COR-L47 (cell line): ENCODE measurements at places on chromosomes 6 and 20.

GRCh38 chr6:72616406-72617015 is 5.4 kb upstream of the KCNQ5 start:
- DNase-seq = no peak

- DNase-seq = no peak
Measured at GRCh38 chr20:58056021-58056591, 172.3 kb downstream of the ANKRD60 start.

- DNase-seq = no peak
Measured at GRCh38 chr6:20965276-20965675, 431.0 kb downstream of the CDKAL1 start.

- no peak for DNase-seq
Measured at GRCh38 chr20:25310921-25311728, 63.2 kb downstream of the PYGB start.

GRCh38 chr20:23632711-23633573 is 4.8 kb downstream of the CST3 start:
- DNase-seq = no peak

DNA sequence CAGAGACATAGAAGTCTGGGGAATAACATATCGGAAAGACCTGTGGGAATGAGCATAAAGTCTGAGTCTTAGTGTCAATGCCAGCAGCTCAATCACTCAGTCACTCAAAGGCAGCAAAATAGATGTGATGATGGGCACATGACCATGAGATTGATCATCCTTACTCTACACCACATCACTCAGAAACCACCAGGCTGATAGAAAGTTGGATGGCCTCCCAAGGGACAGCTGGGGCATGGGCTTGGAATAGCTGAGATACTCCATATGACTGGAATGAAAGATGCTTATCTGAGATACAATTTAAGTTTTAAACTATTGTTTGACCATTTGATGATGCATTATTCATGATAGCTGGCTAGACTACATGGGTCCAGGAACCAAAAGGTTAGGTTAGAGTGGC is 80.9 kb upstream of the F13A1 start:
- DNase-seq = no peak
